ENCODE measurements at places on chromosomes 7 and 10.

DNA sequence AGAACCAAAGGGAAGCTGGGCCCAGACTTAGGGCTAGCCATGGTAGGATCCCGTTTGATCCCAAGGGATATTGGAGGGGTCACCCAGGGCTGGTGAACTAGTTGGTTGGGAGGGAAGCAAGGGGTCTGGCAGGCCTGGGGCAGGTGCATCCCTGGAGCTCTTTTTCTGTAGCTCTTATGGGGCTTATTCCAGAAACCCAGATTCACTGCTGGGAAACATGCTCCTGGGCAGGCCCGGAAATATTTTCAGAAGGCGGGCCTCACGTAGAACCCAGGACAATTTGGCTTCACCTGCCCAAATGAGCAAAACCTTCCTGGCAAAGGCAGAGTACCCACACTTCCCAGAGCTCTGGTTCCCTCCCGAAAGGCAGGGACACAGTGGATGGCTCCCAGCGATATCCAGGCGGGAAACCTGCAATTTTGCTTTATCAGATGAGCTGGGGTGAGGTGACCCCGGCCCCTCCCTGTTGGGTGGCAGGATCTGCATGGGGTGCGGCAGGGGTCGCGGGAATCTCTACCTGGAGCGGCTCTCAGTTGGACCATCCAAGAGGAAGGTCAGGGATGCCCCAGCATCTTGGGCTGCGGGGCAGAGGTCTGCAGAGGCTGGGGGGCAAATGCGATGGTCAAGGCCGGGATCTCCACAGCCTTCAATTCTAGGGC lies 533.9 kb downstream of the TCERG1L start:
- no peak for DNase-seq

DNA sequence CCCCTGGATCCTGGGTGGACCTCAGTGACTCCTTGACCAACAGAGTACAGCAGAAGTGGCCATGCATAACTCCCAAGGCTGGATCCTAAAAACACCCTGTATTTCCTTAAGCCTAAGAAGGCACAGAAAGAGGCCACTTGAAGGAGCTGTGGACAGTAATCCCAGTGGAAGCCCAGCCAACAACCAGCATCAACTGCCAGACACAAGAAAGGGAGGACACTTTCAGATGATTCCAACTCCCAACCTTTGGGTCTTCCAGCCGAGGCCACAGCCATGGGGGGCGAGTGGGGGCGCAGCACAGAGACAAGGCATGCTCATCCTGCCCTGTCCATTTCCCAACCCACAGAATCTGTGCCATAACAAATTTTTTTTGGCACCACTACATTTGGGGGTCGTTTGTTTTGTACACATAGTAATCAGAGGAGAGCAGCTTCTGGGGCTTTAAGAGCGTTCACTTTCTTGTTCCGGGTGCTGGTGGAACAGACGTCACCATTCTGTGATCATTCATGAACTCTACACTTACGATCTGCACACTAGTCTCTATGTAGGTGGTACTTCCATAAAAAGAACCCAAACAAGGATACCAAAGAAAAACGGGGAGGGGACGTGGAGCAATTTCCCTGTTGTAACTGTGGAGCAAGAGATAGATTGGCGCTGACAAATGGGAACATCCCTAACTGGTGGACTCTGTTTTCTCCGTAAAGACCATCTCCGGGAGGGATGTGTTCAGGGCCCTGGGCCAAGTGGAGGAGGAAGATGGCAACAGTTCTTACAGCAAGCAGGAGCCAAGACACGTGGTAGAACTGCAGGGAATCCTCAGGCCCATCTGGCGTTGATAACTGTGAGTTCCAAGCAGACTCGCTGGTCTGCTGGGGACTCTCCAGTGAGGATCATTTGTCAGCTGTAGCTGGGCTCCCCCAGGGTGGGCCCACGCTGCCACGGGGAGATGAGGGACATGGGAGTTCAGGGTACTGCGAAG lies 6.0 kb upstream of the SLC29A3 start:
- no peak for DNase-seq

- DNase-seq = peak; percentile 39
Measured at GRCh38 chr10:119199231-119199992, 8.0 kb upstream of the GRK5 start.

GRCh38 chr10:27457261-27457945 lies 46.7 kb upstream of the RAB18 start:
- DNase-seq = no peak

DNA sequence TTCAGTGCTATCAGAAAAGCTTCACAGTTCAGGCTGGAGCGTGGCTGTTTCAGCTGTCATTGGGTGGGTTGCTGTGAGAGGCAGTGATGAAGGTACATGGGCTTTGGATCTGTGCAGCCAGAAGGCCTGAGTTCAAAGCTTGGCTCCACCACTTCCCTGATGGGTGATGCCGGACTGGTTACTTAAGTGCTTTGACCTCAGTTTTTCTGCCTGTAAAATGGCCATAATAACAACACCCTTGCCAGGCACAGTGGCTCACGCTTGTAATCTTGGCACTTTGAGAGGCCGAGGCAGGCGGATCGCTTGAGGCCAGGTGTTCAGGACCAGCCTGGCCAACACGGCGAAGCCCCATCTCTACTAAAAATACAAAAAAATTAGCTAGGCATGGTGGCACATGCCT lies 10.4 kb upstream of the IFT22 start:
- no peak for DNase-seq

- no peak for DNase-seq
Measured at GRCh38 chr10:118032564-118032963, 14.2 kb downstream of the RAB11FIP2 start.

DNA sequence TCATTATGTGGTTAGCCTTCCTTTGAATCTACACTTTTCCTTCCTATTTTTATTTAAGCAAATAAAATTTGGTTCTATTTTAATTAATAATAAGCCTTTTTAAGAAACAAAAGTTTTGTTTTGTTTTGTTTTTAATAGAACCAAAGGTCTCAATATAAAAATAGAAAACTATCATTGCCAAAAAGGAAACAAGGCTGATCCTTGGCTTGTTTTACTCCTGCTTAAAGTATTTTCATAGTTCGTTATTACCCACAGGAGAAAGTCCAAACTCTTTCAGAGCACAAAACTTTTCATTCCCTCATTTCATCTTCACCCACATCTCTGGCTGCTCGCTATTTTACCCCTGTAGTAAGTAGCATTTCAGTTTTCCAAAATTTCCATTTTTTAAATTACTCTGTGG lies 374.8 kb downstream of the SEMA3D start:
- no peak for DNase-seq

GRCh38 chr10:96850825-96851224 lies 18.7 kb downstream of the LCOR start:
- DNase-seq = no peak

DNA sequence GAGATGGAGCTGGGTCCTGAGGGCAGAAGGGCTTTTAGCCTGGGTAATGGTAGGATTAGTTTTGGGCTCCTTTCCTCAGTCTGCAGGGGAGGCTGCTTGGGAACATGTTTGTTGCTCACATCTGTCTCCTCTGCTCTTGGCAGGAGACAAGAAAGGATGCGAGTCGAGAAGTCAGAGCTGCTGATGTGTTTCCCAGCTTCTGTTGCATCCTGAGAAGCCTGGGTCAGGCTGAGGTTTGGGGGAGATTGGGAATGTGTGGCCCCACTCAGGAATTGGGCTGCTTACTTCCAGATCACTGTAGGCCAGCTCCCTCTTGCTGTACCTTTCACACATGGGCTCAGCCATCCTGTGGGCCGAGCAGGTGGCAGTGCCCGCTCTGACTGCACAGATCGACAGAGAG lies 79.2 kb downstream of the CCNY start:
- no peak for DNase-seq
